ENCODE measurements at places on chromosomes 2 and 18.

DNA sequence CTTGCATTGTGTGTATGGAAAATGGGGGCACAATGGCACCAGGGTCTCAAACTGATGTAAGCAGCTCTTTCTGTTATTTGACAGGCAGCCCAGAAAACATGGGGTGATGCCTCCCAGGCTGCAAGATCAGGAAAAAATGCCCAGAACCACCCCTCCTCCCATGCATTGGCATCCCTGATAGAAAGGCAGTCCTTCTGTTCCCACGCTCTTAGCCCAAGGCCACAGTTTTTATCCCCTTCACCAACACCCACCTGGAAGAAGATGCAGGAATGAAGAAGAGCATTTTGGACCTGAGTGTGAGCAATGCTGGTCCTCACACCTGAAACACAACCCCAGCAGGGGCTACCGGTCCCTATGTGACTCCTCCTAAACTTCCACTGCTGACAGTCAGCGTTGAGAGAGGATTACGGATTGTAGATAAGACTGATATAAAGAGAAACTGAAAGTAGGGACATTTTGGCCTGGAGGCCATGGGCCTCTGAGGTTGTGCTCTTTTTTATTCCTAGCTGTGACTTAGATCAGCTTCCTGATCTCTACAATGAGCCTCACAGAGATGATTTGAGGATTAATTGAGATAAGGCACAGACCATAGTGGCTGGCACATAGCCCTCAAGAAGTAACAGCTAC, 386.0 kb upstream of the ATP5MC3 start:
- DNase-seq: no peak

GRCh38 chr2:174863183-174863582, 98.9 kb upstream of the CHRNA1 start:
- no peak for DNase-seq

- no peak for DNase-seq
Measured at GRCh38 chr2:106890606-106891005, 4.6 kb upstream of the ST6GAL2 start.

- DNase-seq: no peak
Measured at GRCh38 chr2:75586971-75587370, 26.2 kb upstream of the EVA1A start.

DNA sequence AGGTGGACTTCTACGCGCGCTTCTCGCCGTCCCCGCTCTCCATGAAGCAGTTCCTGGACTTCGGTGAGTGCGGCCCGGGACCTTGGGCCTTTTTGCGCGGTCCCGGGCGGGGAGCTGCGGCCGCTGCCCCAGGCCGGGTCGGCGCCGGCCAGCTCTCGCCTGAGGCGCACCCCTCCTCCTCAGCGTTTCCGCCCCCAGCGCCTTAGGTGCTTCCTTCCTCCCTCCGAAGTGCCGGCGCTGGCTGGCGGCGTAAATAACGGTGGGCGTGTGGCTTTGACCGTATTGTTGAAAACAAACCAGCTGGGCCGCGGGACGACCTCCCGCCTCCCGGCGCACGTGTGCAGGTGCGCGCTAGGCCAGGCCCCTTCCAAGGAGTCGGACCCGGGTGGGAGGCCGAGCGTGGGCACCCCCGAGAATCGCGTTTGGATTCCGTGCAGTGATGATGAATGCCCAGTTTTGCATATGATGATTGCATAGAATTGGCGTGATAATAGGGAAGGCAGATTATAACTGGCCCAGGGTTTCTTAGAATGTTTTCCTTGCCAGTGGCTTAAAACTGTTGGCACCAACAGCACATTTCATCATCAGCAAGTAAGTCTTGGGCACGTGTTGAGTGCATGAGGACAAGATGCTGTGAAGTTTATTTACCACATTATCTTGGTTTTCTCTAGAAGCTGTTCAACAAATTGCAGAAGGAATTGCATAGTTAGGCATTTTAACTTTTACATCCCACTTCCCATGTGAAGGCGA, 569 bp downstream of the PDK1 start:
- peak; percentile 75 for DNase-seq

DNA sequence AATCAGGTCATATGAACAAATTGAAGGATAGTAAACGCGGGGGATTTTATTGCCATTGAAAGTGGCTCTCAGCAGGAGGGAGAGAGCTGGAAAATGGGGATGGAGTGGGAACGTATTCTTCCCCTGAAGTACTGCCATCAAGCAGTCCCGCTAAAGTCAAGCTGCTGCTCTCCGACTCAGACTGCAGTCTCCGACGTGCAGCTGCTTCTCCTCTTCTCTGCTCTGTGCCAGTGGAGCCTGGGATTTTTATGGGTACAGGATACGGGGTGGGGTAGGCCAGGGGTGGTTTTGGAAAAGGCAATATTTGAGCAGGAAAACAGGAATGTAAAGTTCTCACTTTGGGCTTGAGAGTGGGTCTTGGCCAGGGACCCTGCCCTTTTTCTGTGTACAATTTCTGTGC, 33.0 kb downstream of the KCTD18 start:
- no peak for DNase-seq

- DNase-seq: no peak
Measured at GRCh38 chr2:20542746-20543468, 96.0 kb downstream of the RHOB start.

DNA sequence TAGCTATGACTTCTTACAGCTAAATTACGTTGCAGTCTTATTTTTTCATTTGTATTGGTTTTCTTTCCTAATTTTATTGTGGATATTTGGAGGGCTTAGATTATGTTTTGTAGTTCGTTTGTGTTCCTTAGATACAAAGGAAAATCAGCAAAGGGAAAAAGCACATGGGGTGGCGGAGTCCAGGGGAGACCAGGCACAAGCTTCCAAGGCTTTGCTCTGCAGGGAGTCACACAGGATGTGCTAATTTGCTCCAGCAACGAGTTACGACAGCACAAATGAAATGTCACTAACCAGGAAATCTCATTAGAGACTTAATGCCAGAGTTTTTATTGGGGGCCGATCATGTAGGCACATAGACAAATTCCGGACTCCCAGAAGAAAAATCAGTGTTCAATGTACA, 60.5 kb upstream of the CABYR start:
- DNase-seq: no peak

DNA sequence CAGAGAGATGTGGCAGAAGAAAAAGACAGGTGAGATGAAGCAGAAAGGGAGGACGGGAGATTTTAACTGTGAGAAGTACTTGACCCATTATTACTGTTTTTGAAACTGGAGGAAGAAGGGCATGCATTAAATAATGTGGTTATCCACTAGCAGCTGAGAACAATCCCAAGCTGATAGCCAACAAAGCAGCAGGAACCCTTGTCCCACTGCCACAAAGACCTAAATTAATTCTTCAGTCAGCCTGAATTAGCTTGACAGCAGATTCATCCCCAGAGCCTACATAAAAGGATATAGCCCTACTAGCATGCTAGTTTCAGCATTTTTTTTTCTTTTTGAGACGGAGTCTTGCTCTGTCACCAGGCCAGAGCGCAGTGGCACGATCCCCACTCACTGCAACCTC, 19.5 kb upstream of the REG3A start:
- no peak for DNase-seq

DNA sequence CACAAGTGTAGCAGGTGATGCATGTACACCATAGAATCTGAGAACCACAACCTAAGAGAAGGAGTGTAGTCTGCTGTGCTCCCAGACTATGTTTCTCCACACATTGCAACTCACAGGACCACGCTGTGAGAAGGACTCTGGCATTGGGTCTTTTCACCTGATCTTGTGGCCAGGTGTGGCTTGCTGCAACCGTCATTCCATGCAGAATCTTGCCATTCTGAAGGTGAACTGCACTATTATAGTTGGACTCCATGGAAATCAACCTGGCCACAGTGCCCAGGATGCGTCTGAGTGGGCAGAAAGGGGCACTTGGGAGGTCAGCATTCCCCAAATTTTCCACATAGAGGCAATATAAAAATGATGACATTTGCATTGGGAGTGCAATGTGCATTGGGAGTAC, 122.2 kb downstream of the CAPN13 start:
- no peak for DNase-seq

DNA sequence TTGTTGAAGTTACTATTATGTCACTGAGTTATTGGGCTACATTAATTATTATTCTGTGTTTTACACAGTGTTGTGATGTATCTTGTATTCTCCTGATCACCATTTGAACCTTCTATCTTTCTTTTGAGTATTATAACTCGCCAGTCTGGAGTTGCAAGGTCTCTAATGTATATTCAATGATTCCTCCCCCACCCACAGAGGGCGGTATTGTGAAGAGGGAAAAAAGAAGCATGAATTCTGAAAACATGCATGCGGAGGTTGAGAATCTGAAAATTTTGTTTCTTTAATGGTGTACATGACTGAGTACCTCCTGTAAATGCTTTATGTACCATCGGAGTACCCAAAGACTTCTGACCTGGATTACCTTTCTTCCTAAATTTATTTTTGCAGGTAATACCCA, 266.6 kb downstream of the NR4A2 start:
- DNase-seq: no peak

DNA sequence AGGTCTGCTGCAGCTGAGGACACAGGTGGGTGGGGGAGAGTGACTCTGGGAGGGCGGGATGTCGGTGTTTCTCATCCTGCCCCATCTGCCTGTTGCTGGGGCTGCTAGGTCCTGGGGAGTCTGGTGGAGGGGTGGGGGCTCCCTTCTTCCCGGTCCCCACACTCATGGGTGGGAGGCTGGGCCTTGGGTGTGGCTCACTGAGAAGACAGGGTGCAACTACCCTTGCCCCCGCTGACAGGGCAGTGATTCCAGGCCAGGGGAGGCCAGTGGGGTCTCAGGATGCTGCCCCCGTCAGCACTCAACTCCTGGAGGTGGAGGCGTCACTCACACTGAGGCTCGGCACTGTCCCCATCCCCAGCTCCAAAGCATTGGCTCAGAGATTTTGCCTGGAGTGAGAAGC, 7.7 kb upstream of the NFATC1 start:
- no peak for DNase-seq

GRCh38 chr2:147081831-147082230, 763.0 kb upstream of the ACVR2A start:
- DNase-seq: no peak

DNA sequence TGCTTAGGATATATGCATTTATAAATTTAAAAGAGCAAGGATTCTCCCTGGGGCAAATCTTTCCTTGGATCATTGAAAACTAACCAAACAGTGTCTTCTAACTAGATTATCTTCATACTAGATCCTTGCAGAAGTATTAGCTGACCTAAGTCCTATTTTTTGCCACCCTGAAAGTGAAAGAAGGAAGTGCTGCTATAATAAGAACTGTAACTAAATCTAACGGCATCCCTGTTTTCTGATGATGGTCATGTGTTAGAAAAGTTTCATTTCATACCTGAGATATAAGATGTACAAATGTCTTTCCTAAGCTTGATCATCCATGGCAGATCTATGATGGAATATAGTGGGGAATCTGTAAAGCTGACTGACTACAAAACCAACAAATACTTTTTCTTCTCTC, 102.7 kb downstream of the MAP2 start:
- peak; percentile 60 for DNase-seq

DNA sequence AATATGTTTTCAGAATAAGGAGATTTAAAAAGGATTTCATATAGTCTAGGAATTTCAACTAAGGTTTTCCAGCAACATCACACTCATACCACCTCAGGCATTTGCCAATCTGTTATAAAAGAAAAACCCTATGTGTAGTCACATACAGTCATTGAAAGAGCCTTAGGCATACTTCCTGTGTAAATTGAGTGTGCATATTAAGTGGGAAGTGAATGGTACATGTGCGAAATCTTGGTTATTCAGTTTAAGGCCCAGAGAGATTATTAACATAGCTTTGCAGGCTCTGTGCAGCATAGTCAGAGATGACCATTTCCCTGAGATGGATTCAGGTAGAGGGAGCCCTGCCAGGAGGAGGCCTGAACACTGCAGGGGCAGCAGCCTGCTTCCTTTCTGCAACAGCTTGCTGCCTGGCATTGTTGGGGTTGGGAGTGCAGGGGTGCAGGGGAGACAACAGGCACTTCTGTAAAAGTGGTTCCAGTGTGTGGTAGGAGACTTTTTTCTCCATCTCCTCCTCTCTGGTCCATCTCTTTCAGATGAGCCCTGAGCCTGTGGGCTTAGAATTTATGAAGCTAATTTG, 100.1 kb upstream of the OSR1 start:
- no peak for DNase-seq

- DNase-seq: no peak
Measured at GRCh38 chr2:102758439-102758838, 3.4 kb upstream of the TMEM182 start.

DNA sequence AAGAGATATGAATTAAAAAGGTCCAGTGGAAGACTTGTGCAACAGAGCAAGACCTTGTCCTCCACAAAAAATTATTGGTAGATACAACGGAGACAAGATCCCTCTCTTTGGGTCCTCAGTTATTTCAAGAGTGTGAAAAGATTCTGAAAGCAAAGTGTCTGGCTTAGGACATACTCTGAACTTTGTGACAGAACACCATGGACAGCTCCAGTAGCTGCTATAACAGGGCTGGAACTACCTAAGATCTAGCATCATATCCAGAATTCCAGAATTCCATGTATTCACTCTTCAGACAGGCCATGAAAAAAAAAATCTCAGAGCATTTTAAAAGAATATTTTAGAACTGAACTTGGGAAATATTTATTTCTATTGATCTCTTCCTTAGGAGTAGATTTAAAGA, 74.8 kb upstream of the ZBTB14 start:
- DNase-seq: no peak

- no peak for DNase-seq
Measured at GRCh38 chr2:125707611-125708010, 948.3 kb upstream of the GYPC start.

DNA sequence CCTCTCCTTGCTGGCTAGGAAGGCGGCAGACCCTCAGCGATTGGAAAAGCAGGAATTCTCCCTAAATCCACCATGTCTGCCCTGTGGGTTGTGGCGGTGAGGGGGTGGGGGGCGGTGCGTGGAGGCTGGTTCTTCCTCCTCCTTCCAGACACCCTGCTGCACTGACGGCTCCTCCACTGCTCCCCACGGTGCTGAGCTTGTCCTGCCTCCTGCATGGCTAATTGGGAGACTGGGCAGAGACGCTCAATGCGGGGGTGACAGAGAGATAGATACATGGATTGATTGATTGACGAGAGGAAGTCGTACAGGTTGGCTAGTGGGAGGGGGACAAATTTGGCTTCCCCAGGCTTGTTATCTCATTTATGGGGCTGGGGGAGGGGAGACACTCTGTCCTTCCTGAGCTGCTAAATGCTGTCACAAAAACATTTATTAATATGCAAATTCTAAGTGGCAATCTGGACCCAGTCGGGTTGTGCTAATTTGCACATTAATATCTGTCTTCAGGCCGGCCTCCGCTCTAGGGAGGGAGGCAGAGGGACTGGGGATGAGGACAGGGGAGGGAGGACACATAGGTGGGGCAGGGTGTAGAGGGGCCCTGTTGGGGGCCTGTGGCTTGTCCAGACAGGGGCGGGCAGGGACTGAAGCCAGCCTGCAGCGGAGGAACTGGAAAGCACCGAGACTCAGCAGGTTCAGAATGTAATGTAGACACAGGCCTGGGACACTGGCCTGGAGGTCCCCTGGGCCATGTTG, 181.6 kb downstream of the CELF4 start:
- no peak for DNase-seq

DNA sequence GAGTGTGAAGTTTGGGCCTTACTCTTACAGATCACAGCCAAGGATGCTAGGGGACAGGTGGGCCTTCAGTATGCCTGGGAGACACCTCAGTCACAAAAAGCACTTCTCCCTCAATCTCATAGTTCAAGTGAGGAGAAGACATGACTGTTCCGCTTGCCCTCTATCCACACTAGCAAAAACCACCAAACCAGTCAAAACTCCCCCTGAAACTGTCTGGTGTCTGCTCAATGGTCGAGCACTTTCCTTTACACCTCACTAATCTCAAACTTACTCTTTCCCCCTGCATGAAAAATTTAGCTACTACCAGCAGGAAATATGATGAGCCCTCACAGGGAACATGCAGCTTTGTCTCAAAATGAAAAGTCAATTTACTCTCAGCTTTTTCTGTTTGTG, 232.2 kb downstream of the TRIB2 start:
- DNase-seq: no peak
